ENCODE measurements at places on chromosomes 7 and 10.

- peak; percentile 55 for DNase-seq
Measured at GRCh38 chr10:44293306-44293778, 91.6 kb downstream of the CXCL12 start.

DNA sequence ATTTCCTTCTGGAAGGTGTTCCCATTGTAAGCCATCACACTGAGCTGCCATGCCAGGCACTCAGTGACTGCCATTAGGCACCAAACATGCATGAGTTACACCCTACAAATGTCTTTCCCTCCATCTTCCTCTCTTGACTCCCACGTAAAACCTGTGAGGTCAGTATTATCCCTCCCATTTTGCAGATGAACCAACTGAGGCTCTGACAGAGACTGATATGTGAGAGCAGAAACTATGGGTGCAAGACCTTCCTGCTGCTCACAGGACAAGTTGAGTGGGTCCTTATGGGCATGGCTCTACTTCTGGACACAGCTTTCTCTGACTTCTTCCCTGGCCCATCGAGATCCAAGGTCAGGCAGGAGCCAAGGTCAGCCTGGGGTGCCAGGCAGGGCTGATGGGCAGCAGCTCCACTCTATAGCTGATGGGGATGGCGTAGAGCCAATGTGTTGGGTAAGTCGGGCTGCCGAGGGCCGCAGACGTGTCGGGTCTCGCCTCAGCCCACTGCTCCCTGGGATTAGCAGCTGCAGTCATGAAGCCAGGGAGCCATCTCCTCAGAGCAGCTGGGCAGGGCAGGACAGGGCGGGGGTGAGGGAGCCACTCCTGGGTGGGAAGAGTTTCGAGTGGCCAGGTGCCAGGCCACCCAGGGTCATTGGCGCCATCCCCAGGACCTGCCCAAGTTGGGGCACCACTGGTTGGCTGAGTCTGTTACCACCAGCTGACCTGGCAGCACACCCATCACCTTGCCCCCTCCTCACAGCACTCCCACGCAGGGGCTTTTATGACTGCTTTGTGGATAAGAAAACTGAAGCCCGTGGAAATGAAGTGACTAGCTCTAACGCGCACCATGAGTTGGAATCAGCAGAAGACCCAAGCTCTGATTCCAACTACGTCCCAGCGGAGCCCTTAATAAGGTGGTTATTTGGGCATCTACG, 117.8 kb upstream of the ZMIZ1 start:
- no peak for DNase-seq

GRCh38 chr10:75379817-75380216, 21.7 kb downstream of the ZNF503 start:
- no peak for DNase-seq

DNA sequence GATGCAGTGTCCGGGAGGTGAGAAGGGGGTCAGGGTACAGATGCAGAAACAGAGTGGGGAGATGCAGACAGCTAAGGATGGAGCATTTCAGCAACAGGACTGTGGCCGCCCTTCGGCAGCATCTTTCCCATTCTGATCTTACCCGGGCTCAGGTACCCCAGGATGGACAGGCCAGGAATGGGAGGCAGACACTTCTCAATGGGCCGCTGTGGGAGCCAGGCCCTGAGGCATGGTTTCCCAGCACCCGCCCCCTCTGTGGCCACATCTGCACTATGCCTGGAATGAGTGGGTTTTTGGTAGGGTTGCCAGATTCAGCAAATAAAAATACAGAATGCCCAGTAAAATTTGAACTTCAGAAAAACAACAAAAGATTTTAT, 105.2 kb upstream of the CTBP2 start:
- DNase-seq: no peak

GRCh38 chr7:70352088-70352487, 753.8 kb downstream of the AUTS2 start:
- DNase-seq: no peak

- no peak for DNase-seq
Measured at GRCh38 chr7:159240962-159241361, 96.3 kb upstream of the VIPR2 start.

GRCh38 chr10:72904806-72905205, 11.3 kb downstream of the OIT3 start:
- DNase-seq: no peak

GRCh38 chr10:87090779-87091178, 3.9 kb downstream of the GLUD1 start:
- DNase-seq: no peak

GRCh38 chr7:157686285-157686894, 349.6 kb downstream of the DNAJB6 start:
- DNase-seq: no peak

DNA sequence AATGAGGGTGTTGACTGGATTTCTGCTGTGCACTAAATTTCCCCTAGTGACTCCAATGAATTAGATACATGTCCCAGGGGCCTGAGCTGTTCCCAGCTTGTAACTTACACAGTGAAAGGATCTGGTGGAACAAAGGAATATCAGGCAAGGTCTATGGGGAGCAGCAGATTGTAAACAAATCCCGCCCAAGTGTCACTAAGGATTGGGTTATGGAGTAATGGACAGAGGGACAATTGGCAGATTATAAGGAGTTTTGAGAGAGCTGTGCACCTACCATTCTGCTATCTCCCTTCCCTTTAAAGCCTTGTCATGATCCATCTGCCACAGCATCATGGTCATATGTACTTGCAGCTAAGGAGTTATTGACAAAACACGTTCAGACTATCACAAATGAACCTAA, 183.0 kb downstream of the RAB11FIP2 start:
- DNase-seq: no peak

GRCh38 chr7:139714163-139714901, 63.5 kb downstream of the HIPK2 start:
- peak; percentile 89 for DNase-seq

DNA sequence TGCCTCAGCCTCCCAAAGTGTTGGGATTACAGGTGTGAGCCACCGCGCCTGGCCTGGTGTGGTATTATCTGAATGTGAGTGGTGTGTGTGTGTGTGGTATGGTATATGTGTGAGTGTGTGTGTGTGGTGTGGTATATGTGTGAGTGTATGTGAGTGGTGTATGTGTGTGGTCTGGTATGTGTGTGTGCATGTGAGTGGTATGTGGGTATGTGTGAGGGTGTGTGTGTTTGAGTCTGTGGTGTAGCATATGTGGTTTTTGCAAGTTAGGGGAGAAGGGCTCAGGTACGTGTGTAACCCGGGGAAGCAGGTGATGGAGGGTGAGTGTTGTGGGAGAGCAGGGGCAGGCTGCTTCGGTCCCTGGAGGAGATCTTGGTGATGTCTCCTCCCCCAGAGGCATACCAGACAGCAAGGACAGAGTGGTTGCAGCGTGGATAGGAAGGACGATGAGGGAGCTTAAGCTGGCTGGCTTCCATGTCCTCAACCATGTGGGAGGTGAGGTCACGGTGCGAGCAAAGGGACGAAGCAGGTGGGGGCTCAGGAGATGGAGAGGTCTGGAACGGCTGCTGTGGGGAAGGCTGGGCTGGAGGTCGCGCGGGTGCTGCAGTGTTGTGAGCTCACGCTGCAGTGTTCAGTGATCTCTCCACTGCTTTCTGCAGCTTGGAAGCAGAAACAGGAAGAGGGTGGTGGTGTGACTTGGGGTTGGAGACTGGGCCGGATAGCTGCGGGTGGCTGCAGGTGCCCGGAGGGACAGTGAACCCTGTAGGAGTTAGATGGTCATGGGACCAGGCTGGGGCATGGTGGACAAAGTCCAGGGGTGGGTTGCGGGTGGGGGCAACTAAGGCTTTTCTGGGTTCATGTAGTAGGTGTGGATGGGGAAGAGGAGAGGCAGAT, 5.0 kb downstream of the ZYX start:
- peak; percentile 29 for DNase-seq

- DNase-seq: no peak
Measured at GRCh38 chr7:88540012-88540411, 219.5 kb upstream of the ZNF804B start.

DNA sequence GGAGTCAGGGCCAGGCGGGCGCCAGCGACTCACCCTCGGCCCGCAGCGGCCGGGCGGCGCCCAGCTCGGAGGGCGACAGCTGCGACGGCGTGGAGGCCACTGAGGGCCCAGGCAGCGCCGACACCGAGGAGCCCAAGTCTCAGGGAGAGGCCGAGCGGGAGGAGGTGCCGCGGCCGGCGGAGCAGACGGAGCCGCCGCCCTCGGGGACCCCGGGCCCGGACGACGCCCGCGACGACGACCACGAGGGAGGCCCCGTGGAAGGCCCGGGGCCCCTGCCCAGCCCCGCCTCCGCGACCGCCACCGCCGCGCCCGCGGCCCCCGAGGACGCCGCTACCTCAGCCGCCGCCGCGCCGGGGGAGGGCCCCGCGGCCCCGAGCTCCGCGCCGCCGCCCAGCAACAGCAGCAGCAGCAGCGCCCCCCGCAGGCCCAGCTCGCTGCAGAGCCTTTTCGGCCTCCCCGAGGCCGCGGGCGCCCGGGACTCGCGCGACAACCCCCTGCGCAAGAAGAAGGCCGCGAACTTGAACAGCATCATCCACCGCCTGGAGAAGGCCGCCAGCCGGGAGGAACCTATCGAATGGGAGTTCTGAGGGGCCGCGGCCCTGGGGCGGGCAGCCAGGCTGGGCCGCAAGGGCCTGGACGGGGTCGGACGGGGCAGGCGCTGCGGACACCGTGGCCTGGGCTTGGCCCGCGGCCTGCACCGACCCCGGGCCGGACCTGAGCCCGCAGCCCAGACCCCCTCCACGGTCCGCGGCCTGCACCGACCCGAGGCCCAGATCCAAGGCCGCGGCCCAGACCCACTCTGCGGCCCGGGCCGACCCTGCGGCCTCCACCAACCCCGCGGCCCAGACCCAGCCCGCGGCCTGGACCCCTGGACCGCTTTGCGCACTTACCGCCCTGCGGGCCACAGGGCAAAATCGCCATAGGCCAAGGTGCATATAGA, 37.9 kb upstream of the SH2B2 start:
- no peak for DNase-seq

DNA sequence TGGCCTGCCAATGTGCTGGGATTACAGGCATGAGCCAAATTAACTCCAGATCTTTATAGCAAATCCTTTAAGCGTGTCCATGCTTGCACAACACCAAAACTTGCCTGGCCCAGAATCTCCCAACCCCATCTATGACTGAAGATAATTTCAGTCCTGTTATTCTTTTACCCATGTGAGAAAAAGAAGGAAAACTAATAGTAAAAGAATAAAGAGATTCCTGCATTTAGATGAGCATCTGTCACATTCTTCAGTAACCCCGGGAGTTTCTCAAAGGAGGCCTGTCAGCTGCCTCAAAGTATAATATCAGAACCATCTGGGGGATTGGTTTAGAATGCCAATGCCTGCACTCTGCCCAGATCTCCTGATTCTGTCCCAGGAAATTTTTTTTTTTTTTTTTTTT, 158.1 kb upstream of the KMT2E start:
- no peak for DNase-seq

DNA sequence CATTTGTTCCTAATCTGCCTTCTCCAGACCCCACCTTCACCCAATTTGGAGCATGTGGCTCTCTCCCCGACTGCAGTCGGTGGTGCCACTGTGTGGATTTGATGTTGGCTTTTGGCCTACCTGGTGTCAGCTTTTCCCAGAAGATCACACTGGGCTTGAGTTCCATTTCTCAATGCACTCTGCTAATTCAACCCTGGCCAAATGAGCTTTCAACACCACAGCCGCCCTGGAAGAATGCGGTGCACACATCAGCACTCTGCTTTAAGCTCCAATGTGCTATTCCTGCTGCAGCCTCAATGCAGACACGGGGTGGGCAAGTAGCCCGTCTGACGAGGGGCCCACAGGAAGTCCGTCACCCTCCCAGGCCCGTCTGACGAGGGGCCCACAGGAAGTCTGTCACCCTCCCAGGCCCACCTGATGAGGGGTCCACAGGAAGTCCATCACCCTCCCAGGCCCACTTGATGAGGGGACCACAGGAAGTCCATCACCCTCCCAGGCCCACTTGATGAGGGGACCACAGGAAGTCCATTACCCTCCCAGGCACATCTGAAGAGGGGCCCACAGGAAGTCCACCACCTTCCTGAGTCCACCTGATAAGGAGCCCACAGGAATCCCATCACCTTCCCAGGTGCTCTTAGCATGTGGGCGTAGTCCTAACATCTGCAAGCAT, 64.4 kb downstream of the ASB13 start:
- no peak for DNase-seq

DNA sequence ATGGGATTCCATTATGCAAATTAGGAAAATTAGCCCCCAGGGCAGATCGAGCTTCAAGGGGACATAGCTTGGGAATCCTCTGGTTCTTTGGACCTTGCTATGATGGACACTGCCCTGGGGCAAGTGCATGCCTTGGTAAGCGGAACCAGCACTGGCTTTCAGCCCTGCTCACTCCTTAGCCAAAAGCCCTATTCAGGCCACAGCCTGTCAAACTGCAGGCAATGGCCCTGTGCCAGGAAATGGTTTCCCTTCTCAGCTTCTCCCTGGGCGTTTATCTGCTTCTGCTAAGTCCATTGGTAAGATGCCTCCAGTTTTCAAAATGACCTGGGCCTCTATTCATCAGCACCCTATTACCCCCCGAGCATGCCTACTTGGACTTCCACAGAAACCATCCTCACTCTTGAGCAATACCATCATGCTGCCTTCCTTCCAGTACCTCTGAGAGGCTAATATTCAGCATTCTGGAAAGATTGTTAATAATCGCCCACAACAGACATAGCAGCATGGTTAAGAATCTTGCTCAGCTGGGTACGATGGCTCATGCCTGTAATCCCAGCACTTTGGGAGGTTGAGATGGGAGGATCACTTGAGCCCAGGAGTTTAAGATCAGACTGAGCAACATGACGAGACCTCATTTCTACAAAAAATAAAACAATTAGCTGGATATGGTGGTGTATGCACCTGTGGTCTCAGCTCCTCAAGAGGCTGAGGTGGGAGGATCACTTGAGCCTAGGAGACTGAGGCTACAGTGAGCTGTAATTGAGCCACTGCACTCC, 918.6 kb upstream of the AUTS2 start:
- no peak for DNase-seq

DNA sequence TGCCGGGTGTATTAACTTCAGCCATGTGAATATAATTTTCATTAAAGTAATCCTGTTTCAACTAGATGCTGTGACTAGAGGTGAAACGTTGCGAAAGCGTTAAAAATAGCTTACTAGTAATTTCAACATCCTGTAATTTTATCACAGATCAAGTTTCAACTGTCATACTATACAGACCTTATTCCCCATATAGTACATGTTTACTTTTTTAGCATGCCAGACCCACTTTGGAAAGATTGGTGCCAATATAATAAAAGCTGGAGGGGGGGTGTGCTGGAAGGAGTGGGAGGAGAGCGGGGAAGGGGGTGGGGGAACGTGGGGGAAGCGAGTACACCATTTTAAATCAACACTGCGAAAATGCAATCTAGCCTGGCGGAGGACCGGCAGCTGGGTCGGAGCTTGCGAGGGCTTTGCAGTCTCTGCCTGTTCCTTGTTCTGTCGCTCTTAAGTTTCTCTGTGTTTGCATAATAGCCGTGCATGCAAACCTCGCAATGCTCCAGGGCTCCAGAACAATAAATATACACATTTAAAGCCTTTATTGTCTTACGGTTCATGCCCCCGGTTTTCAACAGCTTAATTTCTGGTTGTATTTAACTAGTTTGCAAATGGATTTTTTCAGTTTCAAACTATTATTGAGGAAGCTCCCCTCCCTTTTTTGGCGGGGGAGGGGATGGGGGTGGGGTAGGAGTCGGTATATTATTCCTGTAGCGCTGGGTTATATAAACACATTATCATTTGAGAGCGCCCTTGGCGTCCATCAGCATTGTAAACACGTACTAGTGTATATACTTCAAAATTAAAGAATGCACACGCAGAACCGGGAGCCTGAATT, 1.3 kb upstream of the ARID5B start:
- peak; percentile 46 for DNase-seq

All from GM13976 (cell line).